Activated CD4-positive, alpha-beta T cell treated with anti-CD3 and anti-CD28 coated beads, Interleukin-2, amount 10 ng/mL, durations not matched to agents 24 days and 14 days (primary cell): ENCODE measurements at places on chromosomes 11 and 22.

GRCh38 chr22:46107089-46107664, 43.1 kb upstream of the PPARA start:
- H3K36me3 ChIP-seq, result no peaks in the 10 kb centered on the region
- no peak overlapping the region for H3K27ac ChIP-seq
- DNase-seq, result no peak
- no peaks in the 10 kb centered on the region for H3K27me3 ChIP-seq

DNA sequence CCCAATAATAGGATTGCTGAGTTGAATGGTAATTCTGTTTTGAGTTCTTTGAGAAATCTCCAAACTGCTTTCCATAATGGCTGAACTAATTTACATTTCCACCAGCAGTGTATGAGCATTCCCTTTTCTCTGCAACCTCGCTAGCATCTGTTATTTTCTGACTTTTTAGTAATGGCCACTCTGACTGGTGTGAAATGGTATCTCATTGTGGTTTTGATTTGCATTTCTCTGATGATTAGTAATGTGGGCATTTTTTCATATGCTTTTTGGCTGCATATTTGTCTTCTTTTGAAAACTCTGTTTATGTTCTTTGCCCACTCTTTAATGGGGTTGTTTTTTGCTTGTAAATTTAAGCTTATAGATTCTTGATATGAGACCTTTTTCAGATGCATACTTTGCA, 97.4 kb downstream of the FDX1 start:
- no peak overlapping the region for H3K27ac ChIP-seq
- peaks cover 4% of the 10 kb centered on the region for H3K36me3 ChIP-seq
- peaks cover 12% of the 10 kb centered on the region for H3K4me1 ChIP-seq
- H3K4me3 ChIP-seq, result no peak overlapping the region
- DNase-seq, result no peak

DNA sequence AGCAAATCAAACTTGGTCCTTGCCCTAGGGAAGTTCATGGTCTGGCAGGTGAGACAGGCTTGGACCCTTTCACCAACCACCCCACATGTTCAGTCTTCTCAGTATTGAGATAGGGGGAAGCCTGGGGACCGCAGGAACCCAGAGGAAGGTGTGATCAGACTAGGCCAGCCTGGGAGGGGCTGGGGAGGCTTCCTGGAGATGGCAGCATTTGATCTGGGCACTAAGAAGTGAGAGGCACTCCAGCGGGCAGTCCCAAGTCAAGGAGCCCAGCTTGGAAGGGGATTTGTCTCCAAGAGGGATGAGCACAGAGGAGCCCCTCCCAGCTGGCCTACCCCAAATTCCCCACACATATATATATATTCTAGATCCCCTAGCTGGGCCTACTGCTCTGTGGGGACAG, 5.4 kb downstream of the LRRC32 start:
- no peak for DNase-seq
- H3K27ac ChIP-seq, result peak overlapping the region; percentile 65
- H3K27me3 ChIP-seq, result peaks cover 22% of the 10 kb centered on the region
- H3K4me1 ChIP-seq, result peaks cover 25% of the 10 kb centered on the region
- peak overlapping the region; percentile 16 for H3K4me3 ChIP-seq
- H3K36me3 ChIP-seq, result peaks cover 2% of the 10 kb centered on the region

DNA sequence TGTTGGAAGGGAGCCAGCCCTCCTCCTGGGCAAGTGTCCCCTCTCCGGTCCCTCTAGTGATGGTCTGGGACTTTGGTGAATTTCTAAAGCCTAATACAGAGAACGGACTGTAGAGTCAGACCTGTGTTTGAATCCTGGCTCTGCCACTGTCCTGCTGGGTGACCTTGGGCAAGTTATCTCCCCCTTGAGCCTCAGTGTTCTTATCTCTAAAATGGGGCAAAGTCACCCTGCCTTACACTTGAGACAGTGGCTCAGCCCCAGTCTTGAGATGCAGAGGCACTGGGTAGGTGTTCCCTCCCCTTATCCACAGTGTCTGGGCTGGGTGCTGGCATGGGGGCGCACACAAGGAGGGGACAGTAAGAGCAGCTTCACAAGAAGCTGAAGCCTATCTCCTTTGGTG, 20.9 kb downstream of the DGAT2 start:
- no peaks in the 10 kb centered on the region for H3K36me3 ChIP-seq
- H3K27me3 ChIP-seq, result no peaks in the 10 kb centered on the region
- H3K4me1 ChIP-seq, result no peaks in the 10 kb centered on the region
- no peak overlapping the region for H3K4me3 ChIP-seq
- no peak overlapping the region for H3K27ac ChIP-seq

DNA sequence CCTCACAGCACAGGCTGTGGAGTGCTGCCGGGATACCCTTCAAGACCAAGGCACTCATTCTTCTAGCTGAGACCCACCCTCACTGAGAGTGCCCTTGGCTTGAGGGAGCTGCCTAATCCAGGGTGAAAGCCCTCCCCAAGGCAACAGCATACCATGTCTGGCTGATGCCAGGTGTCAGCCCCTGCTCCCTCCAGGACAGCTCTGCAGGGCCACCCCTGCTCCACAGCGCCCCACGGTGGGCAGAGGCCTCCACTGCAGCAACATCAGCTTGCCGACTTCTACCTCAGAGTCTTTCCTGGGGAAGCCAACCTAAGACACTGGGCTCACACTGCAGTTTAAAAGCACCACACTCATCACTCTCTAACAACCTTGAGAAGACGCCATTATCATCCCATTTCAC, 29.0 kb downstream of the TTLL1 start:
- DNase-seq, result peak; percentile 83
- H3K36me3 ChIP-seq, result peaks cover 4% of the 10 kb centered on the region
- H3K27ac ChIP-seq, result no peak overlapping the region

GRCh38 chr22:25282346-25282670, 62.9 kb downstream of the CRYBB2 start:
- H3K36me3 ChIP-seq, result no peaks in the 10 kb centered on the region
- peak overlapping the region; percentile 55 for H3K4me3 ChIP-seq
- no peak overlapping the region for H3K27ac ChIP-seq
- peaks cover 59% of the 10 kb centered on the region for H3K27me3 ChIP-seq

DNA sequence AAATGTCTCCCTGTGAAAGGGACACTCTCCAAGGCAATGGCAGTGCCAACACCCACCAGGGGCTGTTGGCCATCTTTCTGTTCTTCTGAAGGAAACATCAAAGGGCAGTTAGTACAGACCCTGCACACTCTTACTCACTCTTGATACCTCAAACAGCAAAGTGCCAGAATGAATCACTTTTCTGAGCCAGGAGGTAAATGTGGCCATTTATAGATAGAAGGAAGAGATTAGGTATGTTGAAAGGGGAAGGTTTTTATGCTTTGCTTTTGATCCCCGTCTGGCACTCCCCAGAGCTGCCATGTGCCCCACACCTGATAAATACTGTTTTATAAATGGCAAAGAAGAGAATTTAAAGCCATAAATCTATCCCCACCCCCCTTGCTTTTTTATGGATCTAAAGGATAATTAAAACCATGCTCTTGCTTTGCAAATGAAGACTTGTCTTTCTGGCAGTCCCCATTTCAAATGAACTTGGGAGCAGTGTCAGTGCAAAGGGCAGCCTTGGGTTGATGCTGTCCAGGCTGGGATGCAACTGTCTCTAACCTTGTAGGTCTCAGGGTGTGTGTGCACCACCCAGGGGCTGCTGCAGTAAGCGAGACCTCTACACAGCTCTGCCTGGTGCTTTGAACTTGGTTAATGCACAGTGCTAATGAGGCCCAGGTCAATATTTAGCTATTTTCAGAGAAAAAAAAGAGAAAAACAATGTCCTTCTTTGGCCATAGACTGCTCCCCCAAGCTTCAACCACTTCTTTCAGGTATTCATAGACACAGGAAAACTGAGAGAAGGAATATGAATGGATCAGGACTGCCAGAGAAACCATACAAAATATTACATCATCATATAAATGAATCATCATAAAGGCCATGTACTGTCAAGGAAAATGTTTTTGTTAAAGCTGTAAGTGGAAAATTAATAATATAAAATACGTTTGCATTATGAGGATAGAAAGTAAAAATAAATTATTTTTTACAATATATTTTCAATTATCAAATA, 207.5 kb downstream of the ETS1 start:
- peak; percentile 68 for DNase-seq
- no peak overlapping the region for H3K4me3 ChIP-seq
- H3K36me3 ChIP-seq, result peaks cover 4% of the 10 kb centered on the region
- no peaks in the 10 kb centered on the region for H3K27me3 ChIP-seq
- H3K27ac ChIP-seq, result peak overlapping the region; percentile 72

GRCh38 chr22:19772673-19773469, 12.3 kb downstream of the TBX1 start:
- no peaks in the 10 kb centered on the region for H3K36me3 ChIP-seq
- no peak for DNase-seq
- H3K27me3 ChIP-seq, result peaks cover 33% of the 10 kb centered on the region
- H3K27ac ChIP-seq, result no peak overlapping the region
- H3K4me3 ChIP-seq, result no peak overlapping the region
- peaks cover 3% of the 10 kb centered on the region for H3K4me1 ChIP-seq

DNA sequence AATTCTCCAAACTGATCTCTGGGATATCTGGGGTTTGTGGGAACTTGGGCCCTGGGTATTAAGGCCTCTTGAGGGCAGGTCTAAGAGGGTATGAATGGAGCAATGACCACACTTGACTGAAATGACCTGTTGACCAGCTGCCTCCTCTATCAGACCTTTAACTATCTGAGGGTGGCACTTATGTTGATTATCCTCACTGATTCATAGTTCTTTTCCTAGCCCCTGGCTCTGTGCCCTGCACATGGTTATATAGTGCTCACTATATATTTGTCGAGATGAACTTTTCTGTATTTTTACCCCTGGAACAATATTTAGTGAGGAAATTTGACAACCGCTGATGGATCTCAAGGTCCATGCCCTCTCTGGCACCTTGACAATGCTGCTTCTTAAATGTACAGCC, 305.5 kb upstream of the PLET1 start:
- H3K27ac ChIP-seq, result no peak overlapping the region
- no peak overlapping the region for H3K4me3 ChIP-seq
- no peak for DNase-seq
- peaks cover 28% of the 10 kb centered on the region for H3K27me3 ChIP-seq
- H3K36me3 ChIP-seq, result no peaks in the 10 kb centered on the region

DNA sequence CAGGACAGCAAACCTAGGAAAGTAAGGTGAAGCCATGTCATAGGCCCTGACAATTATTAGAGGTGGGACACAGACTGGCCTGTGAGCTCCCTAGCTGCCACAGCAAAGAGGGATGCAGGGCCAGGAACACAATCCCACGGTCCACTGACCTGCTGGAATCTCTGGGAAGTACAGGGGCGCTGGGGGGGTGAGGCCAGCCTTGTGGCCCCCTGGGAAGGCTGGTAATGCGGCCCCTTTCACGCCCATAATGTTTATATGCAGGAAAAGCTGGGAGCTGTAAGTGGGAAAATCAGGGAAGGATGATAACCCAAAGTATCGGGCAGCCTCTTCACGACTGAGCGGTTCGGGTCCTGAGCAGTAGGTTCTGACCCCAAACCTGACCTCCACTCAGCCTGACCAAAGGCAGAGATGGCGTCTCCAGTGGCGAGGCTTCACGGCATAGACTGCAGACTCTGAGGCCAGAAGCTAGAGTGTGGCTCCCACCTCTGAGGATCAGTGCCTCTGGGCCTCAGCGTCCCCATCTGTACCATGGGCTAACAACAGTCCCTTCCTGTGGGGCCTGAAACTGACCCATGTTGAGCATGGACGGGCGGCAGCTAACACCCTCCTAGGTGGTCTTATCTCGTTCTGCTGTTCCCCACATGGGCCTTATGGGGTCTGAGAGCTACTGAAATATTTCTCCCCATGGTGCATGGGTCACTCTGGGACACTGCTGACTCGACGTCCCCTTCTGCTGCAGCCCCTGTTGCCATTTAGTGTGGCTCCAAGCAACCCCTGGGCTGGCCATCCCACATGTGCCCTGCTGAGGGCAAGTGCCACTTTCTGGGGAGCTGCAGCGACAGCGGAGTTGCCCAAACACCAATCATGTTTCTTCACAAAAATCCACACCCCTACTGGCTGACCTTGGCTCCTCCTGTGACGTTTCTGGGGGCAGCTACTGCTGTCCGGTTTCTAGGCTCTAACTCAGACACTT, 101.8 kb downstream of the PHF21B start:
- no peak for DNase-seq
- no peak overlapping the region for H3K27ac ChIP-seq
- H3K27me3 ChIP-seq, result no peaks in the 10 kb centered on the region
- H3K36me3 ChIP-seq, result no peaks in the 10 kb centered on the region
- H3K4me1 ChIP-seq, result no peaks in the 10 kb centered on the region

DNA sequence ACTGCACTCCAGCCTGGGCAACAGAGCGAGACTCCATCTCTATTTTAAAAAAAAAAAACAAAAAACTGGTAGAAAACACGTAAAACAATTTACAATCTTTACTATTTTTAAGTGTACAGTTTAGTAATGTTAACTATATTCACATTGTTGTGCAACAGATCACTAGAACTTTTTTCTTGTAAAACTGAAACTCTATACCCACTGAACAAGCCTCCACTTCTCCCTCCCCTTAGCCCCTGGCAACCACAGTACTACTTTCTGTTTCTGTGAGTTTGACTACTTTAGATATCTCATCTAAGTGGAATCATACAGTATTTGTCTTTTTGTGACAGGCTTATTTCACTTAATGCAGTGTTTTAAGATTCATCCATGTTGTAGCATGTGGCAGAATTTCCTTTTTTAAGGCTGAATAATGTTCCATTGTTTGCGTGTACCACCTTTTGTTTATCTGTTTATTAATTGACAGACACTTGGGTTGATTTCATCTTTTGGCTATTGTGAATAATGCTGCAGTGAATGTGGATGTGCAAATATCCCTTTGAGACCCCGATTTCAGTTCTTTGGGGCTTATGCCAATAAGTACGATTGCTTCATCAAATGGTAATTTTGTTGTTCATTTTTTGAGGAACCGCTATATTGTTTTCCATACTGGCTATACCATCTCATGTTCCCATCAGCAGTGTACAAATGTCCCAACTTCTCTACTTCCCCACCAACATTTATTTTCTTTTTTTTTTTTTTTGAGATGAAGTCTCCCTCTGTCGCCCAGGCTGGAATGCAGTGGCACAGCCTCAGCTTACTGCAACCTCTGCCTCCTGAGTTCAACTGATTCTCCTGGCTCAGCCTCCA, 11.0 kb downstream of the DDB2 start:
- peaks cover 60% of the 10 kb centered on the region for H3K36me3 ChIP-seq
- H3K4me3 ChIP-seq, result peak overlapping the region; percentile 64
- peak; percentile 77 for DNase-seq
- H3K27ac ChIP-seq, result peak overlapping the region; percentile 86

- DNase-seq, result no peak
- H3K36me3 ChIP-seq, result no peaks in the 10 kb centered on the region
- H3K4me3 ChIP-seq, result no peak overlapping the region
- H3K4me1 ChIP-seq, result peaks cover 3% of the 10 kb centered on the region
These were observed 304.9 kb downstream of the NTM start for GRCh38 chr11:131675121-131675888.

DNA sequence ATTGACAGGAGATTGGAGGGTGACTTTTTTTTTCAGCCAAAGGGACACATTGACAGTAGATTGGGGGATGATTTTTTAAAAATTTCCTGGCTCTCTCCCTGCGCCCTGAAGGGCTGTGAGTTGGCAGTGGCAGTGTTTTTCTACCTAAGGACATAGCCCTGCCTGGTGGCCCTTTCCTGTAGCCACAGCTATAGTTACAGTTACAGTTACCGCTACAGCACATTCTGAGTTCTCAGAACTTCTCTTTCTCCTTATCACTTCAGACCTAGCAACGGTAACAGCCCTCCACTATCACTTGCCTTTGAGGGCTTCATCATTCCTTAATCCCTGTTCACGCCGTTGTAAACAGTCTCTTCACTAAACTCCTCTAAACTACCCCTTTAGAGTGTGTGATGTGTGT, 684 bp downstream of the MRGPRX2 start:
- H3K4me1 ChIP-seq, result peaks cover 16% of the 10 kb centered on the region
- H3K36me3 ChIP-seq, result no peaks in the 10 kb centered on the region
- H3K4me3 ChIP-seq, result no peak overlapping the region
- peak; percentile 48 for DNase-seq

GRCh38 chr11:7871056-7871455, 60.0 kb downstream of the OR10A6 start:
- no peak for DNase-seq
- H3K27me3 ChIP-seq, result peaks cover 8% of the 10 kb centered on the region
- no peak overlapping the region for H3K4me3 ChIP-seq
